ENCODE measurements at places on chromosomes 16 and 17.

DNA sequence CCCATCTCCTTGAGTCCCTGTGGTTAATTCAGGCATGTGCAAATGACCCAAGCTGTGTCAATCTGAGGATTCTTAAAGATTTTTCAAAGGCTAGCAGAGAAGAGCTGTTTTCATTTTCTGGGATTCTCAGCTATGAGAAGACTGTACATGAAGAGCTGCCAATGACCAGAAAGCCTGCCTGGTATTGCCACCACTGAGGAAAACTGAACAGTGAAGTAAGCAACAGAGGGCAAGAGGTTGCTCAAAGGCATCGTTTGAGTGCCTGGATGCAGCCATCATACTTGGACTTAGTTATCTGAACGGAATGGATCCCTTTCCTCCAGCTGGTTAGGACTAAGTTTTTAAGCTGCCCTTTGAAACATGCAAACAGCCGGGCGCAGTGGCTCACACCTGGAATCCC is 38.4 kb downstream of the FAM20A start:
- no peak for ATAC-seq

- peak; percentile 81 for ATAC-seq
These were observed 40.3 kb upstream of the MRPS23 start for GRCh38 chr17:57889892-57890856.

DNA sequence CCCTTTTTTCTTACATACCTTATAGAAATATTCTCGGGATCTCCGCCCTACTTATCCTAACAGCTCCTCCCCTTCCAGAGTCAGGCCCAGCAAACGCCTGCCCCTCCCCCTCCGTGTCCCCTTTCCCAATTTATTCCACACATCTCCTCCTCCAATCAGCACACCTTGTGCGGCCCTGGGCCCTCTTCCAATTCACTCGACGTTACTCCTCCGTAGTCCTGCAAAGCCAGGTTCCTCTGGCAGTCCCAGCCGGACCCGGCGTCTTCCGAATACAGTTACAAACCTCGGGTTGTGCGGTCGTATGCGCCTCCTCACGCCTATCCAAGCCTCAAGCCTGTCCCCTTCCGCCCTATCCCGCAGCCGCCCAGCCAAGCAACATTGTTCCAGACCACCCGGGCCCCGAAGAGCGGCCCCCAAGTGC is 677 bp downstream of the CBX1 start:
- peak; percentile 50 for ATAC-seq

GRCh38 chr16:68041783-68042182 is 18.7 kb downstream of the DUS2 start:
- no peak for ATAC-seq

GRCh38 chr17:74744714-74745547 is 3.5 kb upstream of the NHERF1 start:
- peak; percentile 34 for ATAC-seq

GRCh38 chr16:81316176-81316496 is 1.4 kb downstream of the GAN start:
- ATAC-seq: no peak

DNA sequence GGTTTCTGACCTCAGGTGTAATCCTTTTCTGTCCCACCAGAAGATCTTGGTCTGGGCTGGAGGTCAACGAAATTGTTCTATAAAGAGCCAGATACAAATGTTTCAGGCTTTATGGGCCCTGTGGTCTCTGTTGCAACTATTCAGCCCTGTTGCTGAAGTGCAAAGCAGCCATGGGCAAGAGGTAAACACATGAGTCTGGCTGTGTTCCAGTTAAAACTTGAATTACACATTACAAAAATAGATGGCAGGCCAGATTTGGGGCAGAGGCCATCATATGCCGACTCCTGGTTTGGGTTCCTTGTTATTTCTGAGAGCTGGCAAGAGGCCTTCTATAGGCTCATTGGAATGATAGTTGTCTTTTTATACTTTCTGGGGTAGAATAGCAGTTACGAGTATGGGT is 114.4 kb downstream of the SDR42E1 start:
- no peak for ATAC-seq

GRCh38 chr16:590188-590814 is 435 bp downstream of the RAB40C start:
- no peak for ATAC-seq

- ATAC-seq: no peak
These were observed 33.3 kb downstream of the NDEL1 start for GRCh38 chr17:8468980-8469379.

DNA sequence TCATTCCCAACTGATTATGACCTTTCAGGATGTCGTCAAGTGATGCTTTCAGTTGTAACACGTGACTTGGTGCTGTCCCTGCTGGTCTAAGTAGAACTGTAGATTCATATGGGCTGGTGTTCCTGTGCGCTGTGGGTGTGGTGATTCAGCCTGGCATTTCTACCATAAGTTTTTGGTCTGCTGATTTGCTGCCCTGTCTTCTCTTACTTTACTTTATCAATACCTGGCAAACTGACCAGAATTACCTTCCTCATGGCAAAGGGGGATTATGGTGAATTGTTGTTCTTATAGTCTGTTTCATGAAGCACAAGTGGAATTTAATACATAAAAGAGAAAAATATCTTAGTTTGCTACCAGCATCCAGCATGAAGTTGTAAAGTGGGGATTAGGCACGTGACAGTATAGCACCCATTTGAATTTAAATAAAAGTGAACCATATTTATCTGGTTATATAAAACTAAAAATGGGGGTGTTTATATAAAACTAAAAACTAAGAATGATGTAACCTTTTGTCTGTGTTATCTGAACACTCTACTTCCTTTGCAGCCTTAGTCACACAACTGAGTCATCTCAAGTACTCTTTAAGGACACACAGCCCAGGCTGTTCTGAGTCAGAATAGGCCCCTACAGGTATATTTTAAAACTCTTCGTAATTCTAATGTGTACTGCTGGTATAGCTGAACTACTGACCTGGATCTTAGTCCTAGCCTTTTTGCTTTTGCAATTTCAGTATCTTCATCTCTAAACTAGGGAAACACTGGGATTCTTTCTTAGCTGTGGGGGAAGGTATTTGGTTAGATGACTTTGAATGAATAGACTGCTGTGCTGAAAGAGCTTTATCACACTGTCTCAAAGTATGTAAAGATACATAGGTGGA is 28.3 kb downstream of the TTC19 start:
- peak; percentile 93 for ATAC-seq

- no peak for ATAC-seq
These were observed 43.4 kb upstream of the GAS7 start for GRCh38 chr17:10241781-10242180.

DNA sequence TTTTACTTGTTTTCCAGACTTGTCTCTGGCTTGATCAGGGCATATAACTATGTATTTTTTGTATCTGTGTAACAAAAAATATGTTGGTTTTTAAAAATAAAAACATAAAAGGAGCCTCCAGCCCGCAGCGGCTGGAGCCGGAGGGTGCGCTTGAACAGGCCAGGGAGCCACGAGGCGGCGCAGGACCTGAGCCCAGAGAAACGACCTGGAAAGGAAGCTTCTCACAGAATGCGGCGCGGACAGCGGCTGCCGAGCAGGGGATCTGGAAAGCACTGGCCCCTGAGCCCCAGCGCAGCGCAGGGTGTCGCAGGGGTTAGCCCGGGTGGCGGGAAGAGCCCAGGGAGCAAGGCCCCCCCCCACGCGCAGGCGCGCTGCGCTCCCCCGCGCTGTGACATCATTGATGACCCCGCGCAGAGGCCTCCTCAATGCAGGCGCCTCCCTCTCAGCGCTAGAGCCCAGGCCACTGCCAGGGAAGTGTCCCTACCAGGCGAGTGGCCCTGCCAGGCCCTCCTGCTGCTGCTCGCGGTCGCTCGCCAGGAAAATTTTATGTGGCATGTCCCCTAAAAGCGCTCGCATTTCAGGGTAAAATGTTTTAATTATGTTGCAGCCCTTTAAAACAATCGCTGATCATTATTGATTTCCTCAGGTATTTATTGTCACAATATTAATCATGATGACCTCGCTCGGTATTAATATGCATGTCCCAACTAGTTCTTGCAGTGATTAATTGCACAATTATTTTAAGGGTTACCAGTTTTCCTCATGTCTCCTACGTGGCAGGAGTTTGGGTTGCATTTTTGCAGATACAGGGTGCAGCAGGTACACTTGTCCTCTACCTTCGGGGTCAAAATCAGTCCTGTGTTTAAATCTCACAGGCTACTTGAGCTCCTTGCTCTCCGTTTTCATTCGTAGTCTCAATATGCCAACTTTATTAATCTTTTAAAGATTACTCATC is 134.2 kb downstream of the USP22 start:
- ATAC-seq: peak; percentile 98

GRCh38 chr16:84663433-84664101 is 15.3 kb downstream of the KLHL36 start:
- no peak for ATAC-seq

DNA sequence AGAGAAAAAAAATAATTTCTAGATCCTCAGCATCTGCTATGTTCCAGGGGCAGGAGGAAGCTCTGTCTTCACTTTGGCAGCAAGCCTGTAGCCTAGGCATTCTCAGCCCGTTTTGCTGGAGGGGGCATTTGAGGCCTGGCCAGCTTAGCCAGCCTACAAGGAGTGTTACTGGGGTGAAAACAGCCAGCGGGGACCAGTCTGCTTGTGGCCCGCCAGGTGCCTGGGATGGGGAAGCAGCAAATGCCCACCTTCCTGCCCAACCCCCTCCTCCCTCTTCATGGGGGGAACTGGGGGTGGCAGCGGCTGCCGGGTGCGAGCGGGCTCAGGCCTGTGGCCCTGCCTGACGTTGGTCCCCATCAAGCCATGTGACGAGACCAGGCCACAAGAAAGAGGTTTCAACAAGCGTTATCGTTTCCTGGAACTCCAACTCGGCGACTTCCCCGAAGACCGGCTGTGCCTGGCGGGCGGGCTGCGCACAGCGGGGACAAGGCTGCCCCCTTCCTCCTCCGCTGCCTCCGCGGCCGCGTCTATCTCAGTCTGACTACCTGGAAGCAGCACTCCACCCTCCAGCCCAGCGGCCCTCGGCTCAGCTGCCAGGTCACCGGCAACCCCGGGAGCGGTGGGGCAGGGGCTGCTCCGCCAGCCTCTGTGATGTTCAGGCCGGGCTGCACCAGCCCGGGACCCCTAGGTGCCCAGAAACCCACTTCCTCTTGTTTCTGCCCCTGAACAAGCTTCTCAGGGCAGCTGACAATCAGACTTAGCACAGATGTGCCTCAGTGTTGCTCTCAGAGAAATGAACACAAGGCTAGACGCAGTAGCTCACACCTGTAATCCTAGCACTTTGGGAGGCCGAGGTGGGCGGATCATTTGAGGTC is 22.9 kb downstream of the SOCS1 start:
- peak; percentile 19 for ATAC-seq

DNA sequence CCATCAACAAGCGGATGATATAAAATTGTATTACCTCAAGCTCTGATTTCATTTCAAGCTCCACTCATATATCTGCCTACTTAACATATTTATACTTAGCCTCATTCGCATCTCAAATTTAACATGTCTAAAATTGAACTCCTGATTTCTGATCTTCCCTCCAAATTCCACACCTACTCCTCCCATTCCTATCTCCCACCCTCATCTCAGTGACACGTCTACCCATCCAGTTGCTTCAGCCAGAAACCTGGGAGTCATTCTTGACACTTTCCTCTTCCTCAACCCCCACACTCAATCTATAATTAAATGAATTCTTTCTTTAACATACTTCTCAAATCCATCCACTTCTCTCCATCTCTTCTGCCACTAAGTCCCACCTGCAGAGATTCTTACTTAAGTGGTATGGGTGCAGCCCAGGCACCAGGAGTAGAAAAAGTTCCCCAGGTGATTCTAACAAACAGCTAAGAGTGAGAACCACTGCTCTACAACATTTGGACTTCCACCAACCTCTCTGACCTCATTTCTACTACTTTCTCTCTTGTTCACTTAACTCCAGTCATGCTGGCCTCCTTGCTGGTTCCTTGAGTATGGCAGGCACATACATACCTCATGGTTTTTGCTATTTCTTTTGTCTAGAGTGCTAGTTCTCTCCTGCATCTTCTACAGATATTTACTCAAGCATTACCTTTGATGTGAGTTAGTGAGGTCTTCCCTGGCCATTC is 18.1 kb downstream of the SPOP start:
- ATAC-seq: no peak

- ATAC-seq: no peak
These were observed 5.4 kb downstream of the PIEZO1 start for GRCh38 chr16:88779406-88780141.

GRCh38 chr16:87351320-87351698 is 32.3 kb downstream of the FBXO31 start:
- ATAC-seq: peak; percentile 56

- ATAC-seq: no peak
These were observed 29.7 kb downstream of the KDM8 start for GRCh38 chr16:27232901-27233625.

DNA sequence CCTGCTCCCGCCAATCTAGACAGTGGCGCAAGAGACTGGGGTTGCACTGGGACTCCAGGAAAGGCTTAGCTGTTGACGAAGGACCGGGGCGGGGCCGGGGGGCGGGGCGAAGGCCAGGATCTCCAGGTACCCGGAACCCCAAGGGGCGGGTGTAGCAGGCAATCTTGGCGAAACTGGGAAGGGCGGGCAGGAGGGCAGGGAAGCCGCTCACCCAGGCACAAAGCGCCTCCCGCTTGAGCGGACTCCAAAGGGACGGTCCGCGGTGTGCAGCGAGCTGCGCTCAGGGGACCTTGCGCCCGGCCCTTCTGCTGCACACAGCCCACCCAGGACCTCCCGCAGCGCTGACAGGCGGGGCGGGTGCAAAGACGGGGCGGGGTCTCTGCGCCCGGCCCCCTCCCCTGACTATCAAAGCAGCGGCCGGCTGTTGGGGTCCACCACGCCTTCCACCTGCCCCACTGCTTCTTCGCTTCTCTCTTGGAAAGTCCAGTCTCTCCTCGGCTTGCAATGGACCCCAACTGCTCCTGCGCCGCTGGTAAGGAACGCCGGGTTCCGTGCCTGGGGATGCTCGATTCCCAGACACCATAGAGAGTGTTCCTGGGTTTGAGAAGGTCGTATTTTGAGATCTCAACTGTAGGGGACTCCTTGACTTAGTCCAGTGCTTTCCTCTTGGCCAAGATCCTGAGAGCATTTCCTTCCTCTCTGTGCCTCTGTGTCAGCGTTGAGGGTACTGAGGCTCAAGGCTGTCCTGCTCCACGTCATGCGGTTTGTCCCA is at the start of gene MT1F:
TSS of gene MT1F (plus strand) at position 405 of the 772 bp plus-strand sequence. CDS start at position 505, 100 bp downstream.
- peak; percentile 88 for ATAC-seq

- no peak for ATAC-seq
These were observed 11.1 kb downstream of the HROB start for GRCh38 chr17:44152875-44153274.

DNA sequence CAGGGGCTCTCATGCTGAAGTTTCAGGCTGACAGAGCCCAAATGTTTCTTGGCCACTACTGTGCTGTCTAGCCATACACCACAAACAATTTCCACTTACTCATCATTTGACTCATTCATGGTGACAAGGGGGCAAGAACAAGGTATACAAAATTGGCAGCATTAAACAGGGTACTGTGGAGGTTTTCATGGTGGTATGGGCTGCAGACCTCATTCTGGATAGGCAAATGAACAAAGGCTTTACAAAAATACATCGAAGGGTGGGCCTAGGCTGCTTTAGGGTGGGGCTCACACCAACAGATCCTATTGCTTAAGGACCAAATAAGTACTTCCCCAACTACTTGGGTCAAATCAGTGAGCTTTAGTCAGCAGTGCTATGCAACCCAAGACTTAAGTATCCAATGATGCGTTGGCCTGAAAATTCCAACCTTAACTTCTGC is 53.0 kb downstream of the N4BP1 start:
- ATAC-seq: peak; percentile 67

GRCh38 chr16:67800338-67800926 is 5.9 kb downstream of the RANBP10 start:
- ATAC-seq: no peak

GRCh38 chr16:68995011-68995504 is 110.4 kb upstream of the HAS3 start:
- peak; percentile 71 for ATAC-seq

- ATAC-seq: peak; percentile 83
These were observed 4.8 kb downstream of the GSG1L2 start for GRCh38 chr17:9817086-9817485.
